ENCODE measurements at places on chromosomes 6 and 20. TPM values are rescaled to one million over a fixed set of nuclear protein-coding genes. Genes with fewer than 3 reads are reported as not detected.

The ZKSCAN8 gene
- total RNA-seq: 22.1 TPM

The GPR6 gene
- not detected for total RNA-seq

The TJAP1 gene
- total RNA-seq: 34.7 TPM

DNA sequence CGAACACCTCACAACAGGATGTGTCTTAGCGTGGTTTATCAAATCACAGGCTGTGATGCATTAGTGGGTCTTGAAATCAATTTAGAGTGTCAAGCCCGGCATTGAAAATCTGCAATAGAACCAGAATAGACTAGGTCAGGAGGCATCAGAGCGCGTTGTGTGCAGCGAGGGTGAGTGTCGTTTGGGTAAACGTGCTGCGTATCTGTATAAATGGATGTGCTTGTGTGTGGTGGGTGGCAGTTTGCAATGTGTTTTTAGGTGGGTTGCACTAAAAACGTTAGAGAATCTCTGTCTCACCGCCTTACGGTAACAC, 121.0 kb upstream of the SULF2 start:
- peaks cover 31% of the 10 kb centered on the region for H3K4me1 ChIP-seq
- H3K36me3 ChIP-seq: no peaks in the 10 kb centered on the region
- no peak for DNase-seq
- peaks cover 23% of the 10 kb centered on the region for H3K27me3 ChIP-seq
- no peak overlapping the region for H3K4me3 ChIP-seq

GRCh38 chr6:132763269-132763668, 5.6 kb upstream of the VNN2 start:
- H3K4me3 ChIP-seq: no peak overlapping the region
- H3K36me3 ChIP-seq: no peaks in the 10 kb centered on the region
- H3K27ac ChIP-seq: no peak overlapping the region
- H3K27me3 ChIP-seq: no peaks in the 10 kb centered on the region
- peaks cover 6% of the 10 kb centered on the region for H3K4me1 ChIP-seq

GRCh38 chr20:50903353-50904051, 27.7 kb downstream of the ADNP start:
- no peak for DNase-seq
- H3K27me3 ChIP-seq: no peaks in the 10 kb centered on the region
- no peak overlapping the region for H3K27ac ChIP-seq
- peaks cover 13% of the 10 kb centered on the region for H3K36me3 ChIP-seq
- peaks cover 16% of the 10 kb centered on the region for H3K4me1 ChIP-seq

- no peak overlapping the region for H3K27ac ChIP-seq
- H3K27me3 ChIP-seq: no peaks in the 10 kb centered on the region
- H3K36me3 ChIP-seq: no peaks in the 10 kb centered on the region
- H3K4me1 ChIP-seq: peaks cover 5% of the 10 kb centered on the region
Observed at GRCh38 chr6:109321752-109322151, 60.5 kb downstream of the CD164 start.

DNA sequence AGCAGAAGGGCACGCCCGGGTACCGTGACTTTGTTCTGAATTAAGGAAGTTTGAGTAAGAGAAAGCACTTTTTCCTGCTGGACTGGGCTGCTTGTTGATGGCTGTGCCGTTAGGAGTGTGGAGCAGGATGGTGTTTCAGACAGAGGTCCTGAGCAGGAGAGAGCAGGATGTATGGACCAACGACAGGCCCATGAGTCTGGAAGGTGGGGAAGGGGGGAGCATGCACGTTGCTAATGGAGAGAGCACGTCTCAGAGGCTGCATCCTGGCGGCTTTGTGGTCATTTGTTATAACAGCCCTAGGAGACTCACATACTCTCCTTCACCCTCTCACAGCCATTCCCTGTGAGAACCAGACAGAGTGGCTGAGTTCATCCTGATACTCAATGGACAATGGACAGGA, 56.8 kb downstream of the PHACTR3 start:
- H3K27ac ChIP-seq: no peak overlapping the region
- H3K36me3 ChIP-seq: no peaks in the 10 kb centered on the region
- H3K4me1 ChIP-seq: no peaks in the 10 kb centered on the region
- peak; percentile 22 for DNase-seq
- peaks cover 50% of the 10 kb centered on the region for H3K27me3 ChIP-seq

GRCh38 chr6:109014606-109015005, 80.0 kb downstream of the SESN1 start:
- H3K36me3 ChIP-seq: no peaks in the 10 kb centered on the region
- DNase-seq: no peak
- no peaks in the 10 kb centered on the region for H3K27me3 ChIP-seq

GRCh38 chr20:47419953-47420514, 63.5 kb upstream of the ZMYND8 start:
- no peak for DNase-seq
- no peaks in the 10 kb centered on the region for H3K27me3 ChIP-seq
- H3K4me3 ChIP-seq: no peak overlapping the region
- peak overlapping the region; percentile 36 for H3K27ac ChIP-seq
- H3K36me3 ChIP-seq: no peaks in the 10 kb centered on the region

- no peak overlapping the region for H3K4me3 ChIP-seq
- H3K4me1 ChIP-seq: peaks cover 8% of the 10 kb centered on the region
- H3K27ac ChIP-seq: no peak overlapping the region
Observed at GRCh38 chr6:108546079-108547049, 14.4 kb upstream of the FOXO3 start.

GRCh38 chr20:46176739-46177378, 58.7 kb downstream of the CD40 start:
- peaks cover 10% of the 10 kb centered on the region for H3K4me1 ChIP-seq
- DNase-seq: no peak
- H3K36me3 ChIP-seq: no peaks in the 10 kb centered on the region
- peaks cover 70% of the 10 kb centered on the region for H3K27me3 ChIP-seq
- no peak overlapping the region for H3K27ac ChIP-seq
- H3K4me3 ChIP-seq: no peak overlapping the region

GRCh38 chr6:89500611-89501010, 67.7 kb downstream of the ANKRD6 start:
- DNase-seq: no peak
- no peaks in the 10 kb centered on the region for H3K36me3 ChIP-seq
- peaks cover 23% of the 10 kb centered on the region for H3K4me1 ChIP-seq
- no peaks in the 10 kb centered on the region for H3K27me3 ChIP-seq
- H3K27ac ChIP-seq: no peak overlapping the region
- H3K4me3 ChIP-seq: no peak overlapping the region

DNA sequence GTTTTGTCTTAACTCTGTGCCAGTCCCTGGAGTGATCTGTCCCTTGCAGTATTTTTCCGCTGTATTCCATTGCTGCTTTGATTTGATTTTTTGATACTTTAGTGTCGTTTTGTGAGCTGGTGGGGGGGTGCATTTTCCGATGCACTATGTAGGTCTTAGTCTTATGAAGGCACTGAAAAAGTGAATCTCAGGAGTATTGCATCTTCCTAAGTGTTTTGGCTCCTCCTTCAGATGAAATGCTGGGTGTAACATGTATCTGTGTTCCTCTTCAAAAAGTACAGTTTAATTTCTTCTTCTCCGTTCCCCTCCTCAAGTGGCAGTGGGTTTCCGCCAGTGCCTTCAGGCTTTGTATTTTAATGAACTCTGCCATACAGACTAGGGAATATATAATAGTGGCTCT, 580.7 kb upstream of the GJE1 start:
- peaks cover 8% of the 10 kb centered on the region for H3K4me1 ChIP-seq
- peak overlapping the region; percentile 37 for H3K27ac ChIP-seq
- no peak for DNase-seq
- peaks cover 11% of the 10 kb centered on the region for H3K36me3 ChIP-seq

The SYCP2 gene
- total RNA-seq: 0.88 TPM

The ATP6V1G2 gene
- total RNA-seq: 1.6 TPM

DNA sequence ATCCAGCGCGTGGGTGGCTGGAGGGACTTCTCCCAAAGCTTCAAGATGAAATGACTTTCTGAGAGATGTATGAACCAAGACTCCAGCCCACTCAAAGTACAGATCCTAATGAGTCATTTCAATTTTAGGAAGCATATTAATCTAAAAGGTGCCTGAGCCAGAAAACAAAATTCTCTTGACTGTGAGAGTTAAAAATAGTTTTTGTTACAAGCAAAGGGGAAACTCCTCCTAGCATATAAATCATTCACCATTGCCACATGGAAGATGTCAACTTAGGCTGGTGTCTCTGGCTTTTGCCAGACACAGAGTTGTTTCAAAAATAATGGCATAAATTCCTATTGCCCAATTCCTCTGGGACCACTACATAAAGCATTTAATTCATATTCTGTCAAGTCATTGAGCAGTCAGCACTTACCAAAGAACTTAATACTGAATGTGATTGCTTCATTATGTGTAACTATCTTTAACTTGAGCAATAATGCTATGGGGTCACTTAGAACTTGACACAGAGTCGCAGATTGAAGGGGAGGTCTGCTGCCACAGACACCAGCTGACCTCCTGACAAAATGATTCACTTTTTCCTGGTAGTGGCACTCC, 280.6 kb downstream of the SLC35F1 start:
- no peak overlapping the region for H3K27ac ChIP-seq
- no peaks in the 10 kb centered on the region for H3K36me3 ChIP-seq
- no peak overlapping the region for H3K4me3 ChIP-seq
- peaks cover 14% of the 10 kb centered on the region for H3K4me1 ChIP-seq
- no peak for DNase-seq

The KIF25 gene
- not detected for total RNA-seq

The ERVFRD-1 gene
- total RNA-seq: not detected

The XKR7 gene
- total RNA-seq: 4.9 TPM

- no peaks in the 10 kb centered on the region for H3K27me3 ChIP-seq
- no peak overlapping the region for H3K4me3 ChIP-seq
- H3K4me1 ChIP-seq: no peaks in the 10 kb centered on the region
- no peak for DNase-seq
- H3K36me3 ChIP-seq: no peaks in the 10 kb centered on the region
Observed at GRCh38 chr6:154653385-154653784, 79.8 kb upstream of the SCAF8 start.

GRCh38 chr6:150717419-150717818, 117.7 kb downstream of the PLEKHG1 start:
- no peaks in the 10 kb centered on the region for H3K36me3 ChIP-seq
- peak overlapping the region; percentile 36 for H3K27ac ChIP-seq
- peaks cover 49% of the 10 kb centered on the region for H3K4me1 ChIP-seq

GRCh38 chr6:85747666-85748065, 105.0 kb upstream of the SYNCRIP start:
- H3K4me3 ChIP-seq: no peak overlapping the region
- H3K27me3 ChIP-seq: no peaks in the 10 kb centered on the region
- no peak overlapping the region for H3K27ac ChIP-seq

DNA sequence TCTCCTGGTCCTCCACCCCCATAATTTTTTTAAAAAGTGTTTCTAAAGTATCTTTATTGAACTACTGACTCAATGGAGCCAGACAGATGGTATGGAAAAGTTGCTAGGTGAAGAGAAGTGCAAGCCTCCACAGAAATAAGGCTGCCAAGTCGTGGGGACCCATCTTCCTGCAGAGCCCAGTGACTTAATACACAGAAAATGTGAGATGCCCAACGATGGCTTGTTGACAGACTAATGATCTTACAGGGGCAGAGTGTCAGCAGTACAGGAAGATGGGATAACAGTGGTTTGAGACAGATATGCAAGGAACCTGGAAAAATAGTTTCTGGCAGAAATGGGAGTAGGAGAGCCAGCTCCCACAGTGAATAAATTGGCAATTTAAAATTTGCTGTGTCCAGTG, 43.3 kb downstream of the FYN start:
- peaks cover 10% of the 10 kb centered on the region for H3K36me3 ChIP-seq
- H3K27ac ChIP-seq: no peak overlapping the region
- no peaks in the 10 kb centered on the region for H3K27me3 ChIP-seq
- DNase-seq: no peak
- H3K4me3 ChIP-seq: no peak overlapping the region

The MAS1 gene
- total RNA-seq: not detected

GRCh38 chr20:45860560-45861220, 3.3 kb downstream of the ZSWIM3 start:
- no peak for DNase-seq
- peak overlapping the region; percentile 7 for H3K27ac ChIP-seq
- peak overlapping the region; percentile 27 for H3K4me3 ChIP-seq
- H3K4me1 ChIP-seq: peaks cover 31% of the 10 kb centered on the region

- DNase-seq: no peak
- no peaks in the 10 kb centered on the region for H3K36me3 ChIP-seq
- no peak overlapping the region for H3K4me3 ChIP-seq
Observed at GRCh38 chr6:84671183-84671582, 93.2 kb downstream of the TBX18 start.

- H3K27ac ChIP-seq: peak overlapping the region; percentile 70
- peak overlapping the region; percentile 45 for H3K4me3 ChIP-seq
- peaks cover 13% of the 10 kb centered on the region for H3K4me1 ChIP-seq
- DNase-seq: no peak
- H3K36me3 ChIP-seq: no peaks in the 10 kb centered on the region
- no peaks in the 10 kb centered on the region for H3K27me3 ChIP-seq
Observed at GRCh38 chr20:62409931-62410745, 3.1 kb upstream of the CABLES2 start.

The RSPO3 gene
- 32.3 TPM for total RNA-seq

DNA sequence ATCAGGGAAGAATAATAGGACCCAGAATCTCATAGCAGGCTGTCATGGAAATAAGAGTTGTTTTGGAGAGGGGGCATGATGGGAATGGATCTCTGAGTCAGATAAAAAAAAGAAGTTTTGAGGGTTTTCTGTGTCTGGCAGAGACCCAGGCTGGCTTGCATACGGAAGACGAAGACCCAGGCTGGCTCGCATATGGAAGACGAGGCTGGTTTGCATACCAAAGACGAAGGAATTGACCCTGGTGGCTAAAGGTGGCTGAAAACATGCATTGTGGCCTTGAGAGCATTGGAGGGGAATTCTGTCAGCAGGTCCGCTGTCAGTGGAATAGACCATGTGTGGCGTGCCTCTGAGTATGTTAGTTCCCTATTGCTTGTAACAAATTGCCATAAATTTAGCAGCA, 335.1 kb downstream of the BTBD3 start:
- H3K36me3 ChIP-seq: no peaks in the 10 kb centered on the region
- no peaks in the 10 kb centered on the region for H3K4me1 ChIP-seq
- H3K4me3 ChIP-seq: no peak overlapping the region
- no peaks in the 10 kb centered on the region for H3K27me3 ChIP-seq

The ZNF334 gene
- total RNA-seq: 12.6 TPM

The LY86 gene
- not detected for total RNA-seq

The PCK1 gene
- 4.7 TPM for total RNA-seq

GRCh38 chr6:37230104-37230503, 27.5 kb upstream of the TBC1D22B start:
- H3K27ac ChIP-seq: no peak overlapping the region
- H3K4me3 ChIP-seq: no peak overlapping the region
- DNase-seq: no peak
- no peaks in the 10 kb centered on the region for H3K36me3 ChIP-seq
- peaks cover 4% of the 10 kb centered on the region for H3K4me1 ChIP-seq
- no peaks in the 10 kb centered on the region for H3K27me3 ChIP-seq

- H3K27me3 ChIP-seq: peaks cover 4% of the 10 kb centered on the region
- no peaks in the 10 kb centered on the region for H3K36me3 ChIP-seq
- H3K4me1 ChIP-seq: peaks cover 5% of the 10 kb centered on the region
- H3K4me3 ChIP-seq: no peak overlapping the region
- H3K27ac ChIP-seq: no peak overlapping the region
Observed at GRCh38 chr6:148681666-148682065, 65.2 kb upstream of the UST start.

Data from type B pancreatic cell (in vitro differentiated cells).